ENCODE measurements at places on chromosomes 6 and 20. TPM values are rescaled to one million over a fixed set of nuclear protein-coding genes. Genes with fewer than 3 reads are reported as not detected.

PPIL6 gene
- polyA plus RNA-seq, result 1.1 TPM

UNC5CL gene
- 37.0 TPM for polyA plus RNA-seq

IBTK gene
- polyA plus RNA-seq, result 12.9 TPM

HCK gene
- 2.3 TPM for polyA plus RNA-seq

CBLN4 gene
- polyA plus RNA-seq, result 1.3 TPM

JAG1 gene
- polyA plus RNA-seq, result 14.6 TPM

GABBR1 gene
- polyA plus RNA-seq, result 24.1 TPM

DEFB118 gene
- polyA plus RNA-seq, result not detected

CSNK2A1 gene
- 21.2 TPM for polyA plus RNA-seq

ABHD16B gene
- polyA plus RNA-seq, result 0.12 TPM

SSTR4 gene
- 0.07 TPM for polyA plus RNA-seq

C20orf204 gene
- 2.4 TPM for polyA plus RNA-seq

ATP6V1G2 gene
- 2.1 TPM for polyA plus RNA-seq

PTPRT gene
- 0.80 TPM for polyA plus RNA-seq

DHX16 gene
- polyA plus RNA-seq, result 44.4 TPM

LAMA4 gene
- 5.2 TPM for polyA plus RNA-seq

TBXT gene
- not detected for polyA plus RNA-seq

CCN2 gene
- polyA plus RNA-seq, result 18.4 TPM

ADAT2 gene
- 11.0 TPM for polyA plus RNA-seq

MAP1LC3A gene
- polyA plus RNA-seq, result 57.6 TPM

NAA20 gene
- 89.6 TPM for polyA plus RNA-seq

CFAP61 gene
- 0.15 TPM for polyA plus RNA-seq

RBM24 gene
- 0.45 TPM for polyA plus RNA-seq
